ENCODE measurements at places on chromosomes 13 and 19.

DNA sequence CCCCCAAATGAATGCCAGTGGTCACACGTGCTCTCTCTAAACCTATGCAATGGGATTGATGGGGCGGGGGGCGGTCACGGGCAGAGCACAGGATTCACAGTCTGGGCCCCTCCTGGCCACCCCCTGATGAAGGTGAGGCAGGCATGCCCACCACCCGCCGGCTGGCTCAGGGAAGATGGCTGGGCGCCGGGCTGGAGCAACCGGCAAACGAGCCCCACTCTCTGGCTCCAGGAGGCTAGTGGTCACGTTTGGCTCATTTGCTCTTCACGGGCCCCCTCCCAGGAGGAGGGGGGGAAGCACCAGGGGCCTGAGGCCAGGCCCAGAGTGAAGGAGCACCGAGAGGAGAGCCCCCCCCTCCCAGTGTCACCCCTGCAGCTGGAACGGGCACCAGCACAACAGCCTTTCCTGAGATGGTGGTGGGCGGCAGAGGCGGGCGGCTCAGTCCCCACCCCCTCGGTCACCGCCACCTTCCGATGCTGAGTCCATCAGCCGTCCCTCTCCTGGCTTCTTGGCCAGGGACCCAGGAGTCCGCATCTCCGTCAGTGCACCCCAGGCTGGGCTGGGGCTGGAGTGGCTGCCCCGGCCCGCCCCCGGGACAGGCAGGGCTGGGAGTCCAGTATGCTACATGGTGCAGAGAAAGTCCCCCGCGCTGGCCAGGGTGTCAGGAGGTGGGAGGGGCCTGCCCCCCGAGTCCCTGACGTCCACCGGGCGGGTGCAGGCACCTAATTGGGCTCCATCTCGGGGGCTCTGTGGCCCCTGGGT lies 9.7 kb downstream of the BBC3 start:
- no peak for DNase-seq

DNA sequence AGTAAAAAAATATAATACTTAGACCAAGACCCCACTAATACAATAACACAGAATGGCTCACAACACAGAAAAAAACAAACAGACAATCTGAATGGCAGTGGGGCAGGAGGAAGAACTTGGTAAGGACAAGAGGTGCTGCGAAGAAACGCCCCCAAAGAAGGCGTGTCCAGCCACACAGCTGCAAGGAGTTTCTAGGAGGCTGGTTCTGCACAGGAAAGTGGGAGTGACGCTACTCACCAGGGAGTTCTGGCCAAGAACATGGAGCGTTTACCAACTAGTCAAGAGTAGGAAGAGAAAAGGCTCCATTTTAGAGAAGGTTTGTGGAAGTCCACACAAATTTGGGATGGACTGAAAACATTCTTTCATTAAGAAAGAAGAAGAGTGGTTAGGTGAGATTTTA lies 95.3 kb upstream of the SLC15A1 start:
- no peak for DNase-seq

DNA sequence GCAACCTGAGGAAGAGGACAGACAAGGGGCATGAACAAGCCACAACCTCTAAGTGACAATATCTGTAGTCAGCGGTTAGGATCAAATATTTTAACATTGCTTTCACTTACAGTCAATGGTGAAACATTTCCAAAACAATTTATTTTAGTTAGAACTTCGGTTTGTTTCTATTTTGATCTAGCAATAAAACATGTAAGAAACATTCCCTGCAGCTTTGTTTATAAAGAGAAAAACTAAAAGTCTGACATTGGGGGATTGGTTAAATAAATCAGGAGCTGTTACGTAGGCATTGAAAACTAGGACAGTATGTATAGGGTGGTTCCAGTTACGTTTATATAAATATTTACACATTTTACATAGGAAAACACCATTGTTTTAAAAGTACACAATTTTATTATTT lies 3.4 kb downstream of the URI1 start:
- DNase-seq = no peak

- no peak for DNase-seq
Measured at GRCh38 chr19:6241680-6242377, 37.9 kb downstream of the MLLT1 start.

DNA sequence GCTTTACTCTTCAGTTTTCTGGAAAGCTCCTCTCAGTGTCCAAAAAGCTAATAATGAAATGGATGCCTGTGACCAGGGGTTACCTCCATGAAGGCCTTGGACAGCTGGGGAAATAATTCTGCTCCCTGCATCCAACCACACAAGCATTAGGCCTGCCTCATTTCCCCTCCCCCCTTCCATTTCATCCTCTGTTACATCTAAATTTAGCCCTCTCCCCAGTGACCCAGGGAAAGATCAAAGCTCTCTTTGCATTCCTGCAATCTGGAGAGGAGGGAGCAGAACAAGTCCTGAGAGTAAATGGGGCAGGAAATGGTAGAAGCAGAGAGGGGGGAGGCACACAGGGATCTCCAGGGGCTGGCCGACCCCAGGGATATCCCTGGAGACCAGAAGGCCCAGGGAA lies 452.7 kb downstream of the TSHZ3 start:
- DNase-seq = no peak

GRCh38 chr13:97932036-97932435 lies 21.4 kb upstream of the IPO5 start:
- DNase-seq = no peak

GRCh38 chr19:41901707-41902360 lies 18.9 kb downstream of the ARHGEF1 start:
- DNase-seq = no peak

DNA sequence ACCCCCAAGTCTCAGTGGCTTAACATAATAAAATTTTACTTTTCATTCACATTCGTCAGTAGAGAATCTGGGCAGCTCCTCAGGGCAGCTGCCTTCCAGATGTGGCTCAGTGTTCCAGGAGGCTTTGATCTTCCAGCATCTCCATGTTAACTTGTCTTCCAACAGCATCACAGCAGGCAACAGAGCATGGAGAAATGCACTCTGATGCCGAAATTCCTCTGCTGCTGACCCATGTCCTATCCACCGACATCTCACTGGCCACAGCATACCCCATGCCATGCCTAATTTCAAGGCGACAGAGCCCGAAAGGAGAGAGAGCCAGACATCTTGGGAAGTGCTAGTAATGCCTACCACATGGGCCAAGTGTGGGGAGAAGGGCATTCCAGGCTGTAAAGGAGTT lies 64.9 kb upstream of the MEDAG start:
- no peak for DNase-seq

DNA sequence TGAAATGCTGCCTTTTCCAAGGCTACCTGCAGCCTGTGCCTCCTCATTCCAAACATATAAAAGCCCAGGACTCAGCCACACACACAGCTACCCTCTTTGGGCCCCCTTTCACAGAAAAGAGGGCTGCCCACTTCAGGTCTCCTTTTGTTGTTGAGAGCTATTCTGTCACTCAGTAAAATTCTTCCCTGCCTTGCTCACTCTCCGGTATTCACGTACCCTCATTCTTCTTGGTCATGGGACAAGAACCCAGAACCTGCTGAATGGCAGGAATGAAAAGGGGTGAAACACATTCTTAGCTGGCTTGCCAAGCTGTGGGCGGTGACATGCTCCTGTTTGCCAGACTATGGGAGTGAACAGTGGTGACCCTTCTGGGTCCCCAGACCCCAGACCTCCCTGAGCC lies 338.0 kb upstream of the ATXN8OS start:
- DNase-seq = no peak

- DNase-seq = no peak
Measured at GRCh38 chr13:113489549-113490495, 689 bp downstream of the DCUN1D2 start.

- no peak for DNase-seq
Measured at GRCh38 chr13:73933795-73934194, 200.4 kb downstream of the KLF12 start.

DNA sequence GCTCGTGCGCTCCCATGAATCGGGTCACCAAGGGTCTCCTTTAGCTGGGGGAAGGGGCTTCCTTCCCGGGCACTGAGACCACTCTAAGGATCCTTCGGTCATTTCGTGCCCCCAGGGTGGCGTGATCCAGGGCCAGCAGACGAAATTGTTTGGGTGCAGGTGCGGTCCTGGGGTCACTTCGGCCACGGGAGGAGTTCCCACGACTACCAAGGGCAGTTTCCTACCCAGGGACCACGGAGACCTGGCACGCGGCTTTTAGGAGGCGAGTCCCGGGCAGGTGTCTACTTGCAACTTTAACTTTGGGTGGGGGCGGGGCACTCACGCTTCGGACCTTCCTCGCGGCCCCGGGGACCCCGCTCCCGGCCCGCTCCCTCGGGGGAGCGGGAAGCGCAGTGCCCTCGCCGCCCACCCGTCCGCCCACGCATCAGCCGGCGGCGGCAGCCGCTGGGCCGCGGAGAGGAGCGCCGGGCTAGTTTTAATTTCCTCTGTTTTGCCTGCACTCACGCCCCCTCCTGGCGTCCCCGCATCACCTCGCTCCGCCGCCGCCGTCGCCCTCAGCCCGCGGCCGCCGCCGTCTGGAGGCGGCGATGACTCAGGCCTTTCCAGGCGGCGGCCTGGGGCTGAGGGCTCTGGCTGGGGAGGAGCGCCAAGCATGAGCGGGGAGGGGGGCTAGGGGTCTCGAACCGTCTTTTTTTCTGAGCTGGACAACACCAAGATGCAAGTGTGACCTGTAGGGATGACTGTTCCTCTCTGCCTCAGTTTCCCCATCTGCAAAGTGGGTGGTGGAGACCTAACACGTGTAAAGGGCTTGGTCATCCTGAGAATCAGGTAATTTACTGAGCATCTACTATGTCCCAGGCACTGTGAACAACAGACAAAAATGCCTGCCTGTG lies 21.8 kb downstream of the OLFM2 start:
- no peak for DNase-seq

- no peak for DNase-seq
Measured at GRCh38 chr19:19871932-19872331, 6.2 kb downstream of the ZNF253 start.

- no peak for DNase-seq
Measured at GRCh38 chr19:14818588-14818987, 16.4 kb downstream of the OR7A5 start.

- no peak for DNase-seq
Measured at GRCh38 chr13:74062933-74063332, 71.3 kb downstream of the KLF12 start.

All from brain pericyte (primary cell).